ENCODE measurements at places on chromosomes 13 and 19.

DNA sequence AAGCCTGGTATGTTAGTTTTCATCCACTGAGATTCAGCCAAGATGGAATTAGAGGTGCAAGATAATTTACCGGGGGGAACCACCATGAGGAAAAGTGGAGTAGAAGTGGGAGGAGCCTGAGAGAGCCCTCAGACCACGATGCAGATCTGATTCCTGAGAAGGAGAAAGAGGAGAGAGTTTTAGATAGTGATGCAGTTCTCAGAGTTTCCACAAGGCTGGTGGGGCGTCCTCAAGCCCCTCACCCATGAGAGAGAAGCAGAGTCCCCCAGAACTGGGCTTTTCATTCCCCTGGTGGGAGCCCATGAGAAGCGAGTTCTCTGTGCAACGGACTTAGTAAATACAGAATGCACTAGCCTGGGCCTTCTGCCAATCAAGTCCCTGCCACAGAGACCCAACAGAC is 18.1 kb downstream of the CEACAM5 start:
- H3K4me3 ChIP-seq = no peak overlapping the region
- H3K27ac ChIP-seq = peak overlapping the region; percentile 55
- no peaks in the 10 kb centered on the region for H3K36me3 ChIP-seq
- no peak for DNase-seq
- H3K27me3 ChIP-seq = peaks cover 43% of the 10 kb centered on the region

DNA sequence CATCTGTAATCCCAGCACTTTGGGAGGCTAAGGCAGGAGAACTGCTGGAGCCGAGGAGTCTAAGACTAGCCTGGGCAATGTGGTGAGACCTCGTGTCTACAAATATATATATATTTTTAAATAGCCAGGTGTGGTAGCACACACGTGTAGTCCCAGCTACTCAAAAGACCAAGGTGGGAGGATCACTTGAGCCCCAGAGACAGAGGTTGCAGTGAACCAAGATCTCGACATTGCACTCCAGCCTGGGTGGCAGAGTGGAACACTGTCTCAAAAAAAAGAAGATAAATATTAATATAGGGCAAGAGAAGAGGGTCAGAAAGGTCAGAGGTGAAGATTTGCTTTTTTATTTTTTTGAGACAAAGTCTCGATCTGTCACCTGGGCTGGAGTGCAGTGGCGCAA is 5.5 kb upstream of the MRPL4 start:
- no peak overlapping the region for H3K4me3 ChIP-seq
- no peaks in the 10 kb centered on the region for H3K27me3 ChIP-seq
- no peak overlapping the region for H3K27ac ChIP-seq
- H3K4me1 ChIP-seq = no peaks in the 10 kb centered on the region
- no peaks in the 10 kb centered on the region for H3K36me3 ChIP-seq
- no peak for DNase-seq

DNA sequence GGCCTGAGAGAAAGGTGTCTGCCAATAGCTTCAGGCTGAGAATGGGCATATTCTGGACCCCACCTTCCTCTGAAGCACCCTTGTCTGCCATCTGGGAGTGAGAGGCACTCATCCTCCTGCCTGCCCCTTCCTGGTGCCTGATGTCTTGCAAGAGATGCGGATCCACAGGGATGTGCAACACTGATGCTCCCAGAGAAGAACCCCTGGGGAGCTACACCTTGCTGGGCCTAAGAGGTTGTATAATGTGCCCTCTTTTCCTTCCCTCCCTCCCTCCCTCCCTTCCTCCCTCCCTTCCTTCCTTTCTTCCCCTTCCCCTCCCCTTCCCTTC is 34.6 kb downstream of the ADPRHL1 start:
- no peak for DNase-seq
- no peaks in the 10 kb centered on the region for H3K36me3 ChIP-seq
- no peak overlapping the region for H3K4me3 ChIP-seq
- no peak overlapping the region for H3K27ac ChIP-seq

GRCh38 chr19:48988286-48988685 is 4.8 kb downstream of the GYS1 start:
- DNase-seq = no peak
- no peak overlapping the region for H3K27ac ChIP-seq
- peaks cover 30% of the 10 kb centered on the region for H3K36me3 ChIP-seq
- H3K27me3 ChIP-seq = no peaks in the 10 kb centered on the region

DNA sequence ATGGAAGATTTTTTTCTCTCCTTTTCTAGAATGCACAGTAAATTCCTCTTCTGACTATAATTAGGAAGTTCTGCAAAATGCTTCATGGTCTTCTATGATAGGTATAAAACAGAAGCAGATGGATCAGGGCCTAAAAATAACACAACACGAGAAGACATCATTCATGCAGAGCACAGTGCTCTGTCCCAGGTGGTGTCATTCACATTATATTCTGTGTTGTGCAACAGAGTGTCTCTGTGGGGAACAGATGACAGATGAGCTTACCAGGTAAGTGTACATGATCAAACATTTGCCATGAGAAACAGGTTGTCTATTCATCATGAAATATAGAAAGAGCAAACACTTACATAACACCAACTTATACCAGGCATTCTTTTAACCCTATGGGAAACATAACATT is 288.3 kb downstream of the KCTD12 start:
- no peaks in the 10 kb centered on the region for H3K36me3 ChIP-seq
- no peaks in the 10 kb centered on the region for H3K27me3 ChIP-seq
- DNase-seq = no peak

- no peak for DNase-seq
- no peaks in the 10 kb centered on the region for H3K36me3 ChIP-seq
- no peaks in the 10 kb centered on the region for H3K27me3 ChIP-seq
- H3K4me1 ChIP-seq = no peaks in the 10 kb centered on the region
Measured at GRCh38 chr19:31706691-31707620, 357.7 kb upstream of the TSHZ3 start.

GRCh38 chr13:22126433-22127021 is 455.7 kb downstream of the FGF9 start:
- H3K27ac ChIP-seq = no peak overlapping the region
- H3K36me3 ChIP-seq = no peaks in the 10 kb centered on the region
- H3K4me1 ChIP-seq = peaks cover 3% of the 10 kb centered on the region
- H3K27me3 ChIP-seq = no peaks in the 10 kb centered on the region
- no peak overlapping the region for H3K4me3 ChIP-seq
- DNase-seq = no peak

- H3K27me3 ChIP-seq = no peaks in the 10 kb centered on the region
- H3K4me1 ChIP-seq = no peaks in the 10 kb centered on the region
- H3K4me3 ChIP-seq = no peak overlapping the region
- DNase-seq = no peak
- no peaks in the 10 kb centered on the region for H3K36me3 ChIP-seq
- H3K27ac ChIP-seq = no peak overlapping the region
Measured at GRCh38 chr19:48350856-48351255, 12.9 kb downstream of the TMEM143 start.

GRCh38 chr13:40779049-40779448 is 8.1 kb upstream of the MRPS31 start:
- H3K27ac ChIP-seq = no peak overlapping the region
- H3K36me3 ChIP-seq = no peaks in the 10 kb centered on the region
- H3K4me3 ChIP-seq = no peak overlapping the region
- no peak for DNase-seq
- H3K4me1 ChIP-seq = peaks cover 9% of the 10 kb centered on the region

DNA sequence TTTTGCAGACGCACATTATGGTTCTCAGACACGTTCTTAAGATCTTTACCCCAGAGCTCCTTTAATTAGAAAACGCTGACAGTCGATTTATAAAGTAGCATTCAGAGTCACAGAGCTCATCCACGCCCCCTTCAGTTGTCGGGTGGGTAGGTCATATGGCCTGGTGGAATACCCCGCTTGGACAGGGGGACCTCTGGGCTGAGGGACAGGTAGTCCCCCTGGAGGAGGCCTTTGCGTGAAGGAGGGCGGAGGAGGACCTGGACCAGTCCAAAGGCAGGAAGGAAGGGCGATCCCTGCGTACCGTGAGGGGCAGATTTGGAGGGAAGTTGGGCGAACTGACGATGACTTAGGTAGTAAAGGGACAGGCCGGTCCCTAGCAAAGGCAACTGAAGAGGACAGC is 20.5 kb downstream of the VASP start:
- no peak for DNase-seq
- H3K27ac ChIP-seq = peak overlapping the region; percentile 79
- peak overlapping the region; percentile 65 for H3K4me3 ChIP-seq
- H3K4me1 ChIP-seq = peaks cover 43% of the 10 kb centered on the region
- H3K36me3 ChIP-seq = peaks cover 17% of the 10 kb centered on the region

- no peaks in the 10 kb centered on the region for H3K36me3 ChIP-seq
- H3K4me3 ChIP-seq = no peak overlapping the region
- H3K4me1 ChIP-seq = no peaks in the 10 kb centered on the region
- H3K27me3 ChIP-seq = no peaks in the 10 kb centered on the region
- no peak for DNase-seq
Measured at GRCh38 chr13:47306991-47307390, 410.1 kb upstream of the HTR2A start.

- H3K27me3 ChIP-seq = no peaks in the 10 kb centered on the region
- peak overlapping the region; percentile 82 for H3K27ac ChIP-seq
- no peaks in the 10 kb centered on the region for H3K36me3 ChIP-seq
- no peak overlapping the region for H3K4me3 ChIP-seq
Measured at GRCh38 chr19:47663911-47664771, 49.1 kb upstream of the EHD2 start.

- H3K36me3 ChIP-seq = no peaks in the 10 kb centered on the region
- peaks cover 13% of the 10 kb centered on the region for H3K4me1 ChIP-seq
- no peaks in the 10 kb centered on the region for H3K27me3 ChIP-seq
- peak overlapping the region; percentile 13 for H3K27ac ChIP-seq
Measured at GRCh38 chr13:34410678-34411077, 531.4 kb upstream of the NBEA start.

DNA sequence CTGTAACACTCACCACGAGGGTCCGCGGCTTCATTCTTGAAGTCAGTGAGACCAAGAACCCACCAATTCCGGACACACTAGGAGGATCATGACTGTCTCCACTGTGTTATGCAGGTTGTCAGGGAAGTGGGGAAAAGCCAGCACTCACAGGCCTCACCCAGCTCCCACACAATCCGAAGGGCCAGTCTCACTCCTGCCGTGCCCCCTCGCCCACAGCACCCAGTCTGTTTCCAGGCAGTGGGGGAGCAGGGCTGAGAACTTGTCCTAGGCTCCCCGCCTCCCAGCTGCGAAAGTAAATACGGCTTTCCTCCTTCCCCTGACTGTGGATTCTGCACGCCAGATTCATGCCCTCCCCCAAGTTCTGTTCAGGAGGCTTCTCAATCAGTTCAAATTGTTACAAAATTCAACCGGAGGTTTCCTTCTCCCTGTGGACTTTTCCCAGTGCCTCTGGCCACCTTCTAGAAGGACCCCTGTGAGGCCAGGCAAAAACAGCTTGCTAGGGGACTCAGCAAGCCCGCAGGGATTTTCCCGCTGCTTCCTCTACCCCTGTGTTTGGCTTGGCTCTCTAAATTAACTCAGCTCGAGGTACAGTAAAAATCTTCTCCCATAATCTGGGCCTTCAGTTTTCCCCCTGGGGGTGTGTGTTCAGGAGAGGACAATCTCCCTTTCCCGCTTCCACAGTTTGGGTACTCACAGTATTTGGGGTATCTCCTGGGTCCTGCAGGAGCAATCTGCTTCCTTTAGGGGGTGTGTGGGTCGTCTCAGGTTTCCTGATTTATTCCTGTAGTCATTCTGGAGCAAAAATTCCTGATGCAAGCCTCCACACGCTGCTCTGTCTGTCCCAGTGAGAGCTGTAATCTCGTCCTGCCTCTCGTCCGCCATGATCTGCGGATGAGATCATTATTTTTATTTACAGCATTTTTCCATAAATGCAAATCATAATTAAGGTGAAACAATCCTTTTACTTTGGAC is 899.8 kb downstream of the GPC5 start:
- no peaks in the 10 kb centered on the region for H3K4me1 ChIP-seq
- no peak overlapping the region for H3K27ac ChIP-seq
- no peak overlapping the region for H3K4me3 ChIP-seq
- no peak for DNase-seq

GRCh38 chr13:103694471-103694870 is 628.3 kb upstream of the SLC10A2 start:
- H3K36me3 ChIP-seq = no peaks in the 10 kb centered on the region
- no peak for DNase-seq
- H3K4me3 ChIP-seq = no peak overlapping the region
- no peaks in the 10 kb centered on the region for H3K4me1 ChIP-seq

- no peak overlapping the region for H3K27ac ChIP-seq
- H3K4me1 ChIP-seq = no peaks in the 10 kb centered on the region
- no peak overlapping the region for H3K4me3 ChIP-seq
- no peaks in the 10 kb centered on the region for H3K36me3 ChIP-seq
Measured at GRCh38 chr19:4568886-4569285, 9.4 kb upstream of the SEMA6B start.

GRCh38 chr13:75908141-75908540 is 272.0 kb downstream of the LMO7 start:
- H3K27me3 ChIP-seq = no peaks in the 10 kb centered on the region
- no peak for DNase-seq
- no peak overlapping the region for H3K4me3 ChIP-seq
- peaks cover 4% of the 10 kb centered on the region for H3K4me1 ChIP-seq
- H3K27ac ChIP-seq = peak overlapping the region; percentile 64

GRCh38 chr19:37309834-37310575 is 60.9 kb upstream of the ZNF527 start:
- H3K4me3 ChIP-seq = no peak overlapping the region
- DNase-seq = no peak
- H3K27ac ChIP-seq = no peak overlapping the region
- no peaks in the 10 kb centered on the region for H3K4me1 ChIP-seq
- no peaks in the 10 kb centered on the region for H3K36me3 ChIP-seq
- H3K27me3 ChIP-seq = no peaks in the 10 kb centered on the region

GRCh38 chr19:48258350-48258749 is 2.6 kb upstream of the CARD8 start:
- no peak overlapping the region for H3K27ac ChIP-seq
- DNase-seq = no peak
- H3K4me1 ChIP-seq = peaks cover 6% of the 10 kb centered on the region
- H3K36me3 ChIP-seq = no peaks in the 10 kb centered on the region

DNA sequence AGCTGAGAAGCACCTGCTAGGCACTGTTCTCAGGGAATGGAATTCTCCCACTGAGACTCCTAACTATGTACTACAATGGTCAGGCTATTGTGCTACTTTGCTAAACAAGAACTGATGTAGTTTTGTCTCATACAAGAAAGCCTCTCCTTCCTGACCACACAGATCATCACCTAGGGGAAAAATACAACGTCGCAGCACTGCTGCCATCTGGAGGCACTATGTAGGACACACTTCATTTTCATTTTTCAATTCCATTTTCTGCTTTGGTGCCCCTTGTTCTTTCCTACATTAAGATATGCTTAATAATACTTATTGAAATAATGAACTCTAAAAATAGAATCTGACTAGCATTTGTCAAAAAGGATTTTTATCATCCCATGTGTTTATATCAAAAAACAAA is 21.1 kb downstream of the PROSER1 start:
- H3K27ac ChIP-seq = no peak overlapping the region
- no peak overlapping the region for H3K4me3 ChIP-seq
- no peak for DNase-seq
- peaks cover 78% of the 10 kb centered on the region for H3K36me3 ChIP-seq
- no peaks in the 10 kb centered on the region for H3K27me3 ChIP-seq

DNA sequence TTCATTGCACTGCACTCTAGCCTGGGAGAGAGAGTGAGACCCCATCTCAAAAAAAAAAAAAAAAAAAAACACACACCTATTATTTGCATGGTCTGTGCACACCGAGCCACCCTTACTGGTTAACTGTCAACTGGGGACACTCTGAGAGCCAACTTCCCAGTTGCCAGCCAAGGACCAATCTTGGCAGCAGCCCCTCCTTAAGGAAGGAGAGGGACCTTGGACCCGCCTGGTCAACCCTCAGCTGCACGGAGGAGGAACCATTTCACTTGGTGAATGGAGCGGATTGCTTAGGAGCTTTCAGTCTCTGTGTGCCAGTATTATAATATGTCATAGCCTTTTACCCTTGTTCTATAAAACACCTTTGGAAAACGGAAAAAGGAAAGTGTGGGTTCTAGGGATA is 24.9 kb downstream of the MICOS13 start:
- no peak overlapping the region for H3K27ac ChIP-seq
- H3K27me3 ChIP-seq = no peaks in the 10 kb centered on the region
- no peaks in the 10 kb centered on the region for H3K4me1 ChIP-seq
